Aorta (tissue), 5 donors: ENCODE measurements at places on chromosomes 16 and 17. TPM values are rescaled to one million over a fixed set of nuclear protein-coding genes. Genes with fewer than 3 reads are reported as not detected.
A peak's percentile ranks its signal among the peaks of the same experiment; 100 is the strongest.

ADGRG1 gene
- total RNA-seq = 33.0 TPM

GRCh38 chr17:40348136-40348504 lies 16.4 kb downstream of the GJD3 start:
- no peak for DNase-seq

DNA sequence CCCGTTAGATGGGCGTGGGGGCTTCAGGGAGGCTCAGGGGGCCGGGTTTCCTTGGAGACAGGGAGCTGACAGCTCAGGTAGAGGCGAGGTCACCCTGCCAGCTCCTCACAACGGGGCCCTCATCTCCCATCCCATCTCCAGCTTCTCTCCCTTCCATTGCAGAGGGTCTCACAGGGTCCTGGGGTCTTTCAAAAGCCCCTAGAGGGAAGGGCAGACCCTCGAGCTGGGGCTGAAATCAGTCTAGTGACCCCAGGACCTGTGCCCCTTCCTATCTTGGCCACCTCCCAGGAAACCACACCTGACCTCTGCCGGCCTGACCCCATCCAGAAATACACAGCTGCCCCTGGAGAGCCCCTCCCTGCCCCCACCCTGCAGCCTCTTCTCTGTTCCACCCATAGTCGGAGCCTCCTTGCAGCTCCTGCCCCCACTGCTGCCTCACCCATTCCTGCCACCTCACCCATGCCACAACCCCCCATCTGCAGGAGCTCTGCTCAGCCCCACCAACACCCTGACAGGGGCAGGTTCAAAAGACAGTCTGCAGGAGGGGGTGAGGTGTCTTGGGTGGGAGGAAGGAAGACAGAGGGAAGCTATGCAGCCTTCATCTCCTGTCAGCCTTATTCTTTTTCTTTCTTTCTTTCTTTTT lies 23.4 kb downstream of the PIK3R5 start:
- no peak for DNase-seq

NOD2 gene
- 3.7 TPM for total RNA-seq

DNA sequence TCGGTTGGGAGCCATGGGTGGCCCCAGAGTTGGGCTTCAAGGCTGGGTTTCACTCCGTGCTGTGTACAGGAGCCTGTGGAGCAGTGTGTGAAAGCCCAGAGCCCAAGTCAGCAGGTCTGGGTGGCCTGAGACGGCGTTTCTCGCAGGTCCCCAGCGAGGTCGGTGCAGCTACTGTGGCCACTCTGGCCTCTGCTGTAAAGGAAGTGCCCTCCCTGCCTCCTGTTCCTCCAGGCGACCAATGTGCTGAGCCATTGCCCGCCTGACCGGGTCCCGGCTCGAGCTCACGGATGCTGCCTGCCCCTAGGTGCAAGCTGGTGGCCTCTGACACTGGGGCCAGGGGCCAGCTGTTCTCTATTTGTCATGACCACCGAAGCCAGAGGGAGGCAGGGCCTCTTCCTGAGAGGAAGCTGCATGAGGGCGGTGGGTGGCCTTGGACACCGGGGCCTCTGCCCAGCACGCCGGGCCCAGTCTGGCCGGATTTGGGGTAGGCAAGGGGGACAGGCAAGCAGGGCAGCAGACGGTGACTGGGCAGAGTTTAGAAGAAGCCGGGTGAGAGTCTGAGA lies 170.9 kb downstream of the IRF8 start:
- no peak for DNase-seq

DNA sequence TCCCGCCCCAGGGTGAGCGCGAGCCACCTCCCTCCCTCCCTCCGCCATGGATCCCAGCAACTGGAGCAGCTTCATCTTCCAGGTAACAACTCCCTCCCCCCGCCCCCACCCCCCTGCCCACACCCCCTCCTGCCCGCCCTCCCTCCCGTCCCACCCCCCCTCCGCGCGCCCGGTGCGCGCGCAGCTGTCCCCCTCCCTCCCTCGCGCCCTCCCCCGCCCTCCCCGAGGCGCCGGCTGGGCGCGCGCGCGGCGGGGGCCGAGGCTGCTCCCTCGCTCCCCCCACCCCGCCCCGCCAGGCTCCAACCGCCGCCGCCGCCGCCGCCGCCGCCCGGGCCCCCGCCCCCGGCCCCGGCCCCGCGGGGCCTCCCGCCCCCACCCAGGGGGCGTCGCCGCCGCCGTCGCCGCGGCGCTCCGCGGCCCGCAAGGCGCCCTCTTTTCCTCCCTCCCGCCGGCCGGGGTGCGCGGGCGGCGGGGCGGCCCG lies at the start of gene MAZ:
Gene MAZ (plus strand): TSS at position 431 of the 481 bp plus-strand sequence. CDS start 173 bp downstream, outside the sequence.
- DNase-seq = no peak

CCL8 gene
- total RNA-seq = 3.6 TPM

GH2 gene
- not detected for total RNA-seq

GRCh38 chr16:82260212-82260795 lies 90.3 kb upstream of the MPHOSPH6 start:
- DNase-seq = no peak

DNA sequence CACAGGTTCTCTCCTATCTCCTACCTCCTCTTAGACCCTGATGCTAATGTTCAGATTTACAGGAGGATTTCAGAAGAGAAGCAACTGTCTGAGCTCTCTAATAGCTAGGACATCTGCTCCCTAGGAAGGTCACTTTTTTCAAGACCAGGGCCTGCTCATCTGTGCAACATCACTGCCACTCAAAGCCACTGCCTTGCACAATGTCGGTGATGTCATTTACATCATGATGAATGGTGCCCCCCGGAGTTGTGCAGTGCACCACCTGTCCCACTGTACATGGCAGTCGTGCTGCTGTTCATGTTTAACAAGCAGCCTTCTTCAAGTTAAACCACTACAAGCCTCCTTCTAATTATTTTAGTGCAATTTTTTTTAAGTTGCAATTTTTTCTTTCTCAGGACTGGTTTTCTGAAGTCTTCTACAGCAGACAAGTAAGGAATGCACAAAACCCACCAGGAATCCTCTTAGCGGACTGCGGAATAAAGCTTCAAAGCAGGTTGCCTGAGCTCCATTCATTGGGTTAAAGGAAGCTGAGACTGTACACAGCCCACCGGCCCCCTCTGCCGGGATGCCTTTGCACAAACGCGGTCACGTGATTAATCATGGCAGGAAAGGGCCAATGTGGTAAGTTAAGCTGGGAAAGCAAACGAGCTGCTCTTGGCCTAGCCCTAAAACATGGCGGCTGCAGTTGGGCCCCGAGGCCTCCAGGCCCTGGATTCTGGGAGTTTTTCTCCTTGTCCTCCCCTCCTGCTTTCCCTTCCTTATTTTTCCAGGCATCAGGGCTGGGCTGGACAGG lies 74.1 kb downstream of the MYH11 start:
- no peak for DNase-seq

KRT28 gene
- not detected for total RNA-seq

GRCh38 chr16:51876934-51877333 lies 670.0 kb downstream of the TOX3 start:
- DNase-seq = no peak

LRRC37A gene
- 7.7 TPM for total RNA-seq

AATK gene
- 15.1 TPM for total RNA-seq

PIK3R5 gene
- total RNA-seq = 18.4 TPM

DNA sequence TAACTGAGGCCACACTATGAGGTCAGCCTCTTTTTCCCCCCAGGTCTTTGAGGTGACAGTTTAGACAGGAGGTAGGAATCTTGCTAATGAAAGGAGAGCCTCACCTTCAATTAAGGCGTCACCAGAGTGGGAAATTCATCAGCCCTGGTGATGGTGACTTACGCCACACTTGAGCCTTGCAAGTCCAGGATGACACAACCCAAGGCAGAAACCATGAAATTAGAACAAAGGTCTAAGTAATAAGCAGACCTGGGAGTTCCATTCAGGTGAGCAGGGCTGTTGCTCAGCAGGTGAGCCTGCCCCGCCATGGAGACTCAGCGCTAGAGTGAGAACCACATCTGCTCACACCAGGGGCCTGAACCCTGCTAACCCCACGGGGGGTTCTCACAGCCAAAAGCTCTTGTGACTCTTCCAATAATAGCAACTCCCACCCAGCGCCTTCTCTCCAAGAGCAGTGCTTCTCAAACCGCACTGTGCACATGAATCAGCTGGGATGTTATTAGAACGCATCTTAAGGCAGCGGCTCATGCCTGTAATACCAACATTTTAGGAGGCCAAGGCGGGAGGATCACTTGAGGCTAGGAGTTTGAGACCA lies 28.7 kb upstream of the KIFC3 start:
- no peak for DNase-seq

EFCAB13 gene
- total RNA-seq = 28.1 TPM

GRCh38 chr16:5918567-5919130 lies 821.1 kb upstream of the EEF2KMT start:
- DNase-seq = no peak

DNA sequence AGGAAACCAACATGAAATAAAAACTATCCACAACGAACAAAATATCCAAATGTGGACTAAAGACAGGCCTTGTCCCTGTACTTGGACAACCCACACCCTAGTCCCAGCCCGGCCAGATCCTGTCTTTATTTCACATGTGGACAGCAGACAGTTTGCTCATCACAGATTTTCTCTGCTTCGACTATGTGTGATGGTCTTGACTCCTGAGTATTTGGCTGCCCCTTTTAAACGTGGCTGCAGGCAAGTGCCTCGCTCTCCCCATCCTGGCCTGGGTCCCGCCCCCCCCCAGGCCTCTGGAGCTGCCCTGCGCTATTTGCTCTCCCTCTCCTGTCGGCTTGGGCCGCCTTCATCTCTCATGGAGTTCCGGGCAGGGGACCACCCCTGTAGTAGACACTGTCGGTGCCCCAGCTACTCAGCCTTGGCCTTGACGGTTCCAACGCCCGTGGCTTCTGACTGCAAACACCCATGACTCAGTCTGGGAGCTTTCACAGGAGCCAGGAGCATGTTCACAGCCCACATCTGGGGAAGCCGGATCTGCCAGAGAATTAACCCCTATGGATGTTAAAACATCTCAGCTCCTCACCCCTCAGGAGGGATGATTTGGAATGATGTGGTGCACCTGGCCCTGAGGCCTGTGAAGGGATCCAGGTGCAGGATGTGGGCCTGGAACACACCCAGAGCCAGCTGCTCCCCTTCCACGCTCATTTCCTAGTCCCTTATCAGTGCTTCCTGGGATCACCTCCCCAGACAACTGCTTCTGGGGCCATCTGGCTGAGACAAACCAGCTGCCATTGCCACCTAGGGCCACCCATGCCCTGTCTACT lies 229.7 kb upstream of the RPL38 start:
- no peak for DNase-seq

- DNase-seq = peak; percentile 73
Observed at GRCh38 chr17:82866590-82867191, 26.9 kb upstream of the ZNF750 start.
